ENCODE measurements at places on chromosomes 7 and 10.

DNA sequence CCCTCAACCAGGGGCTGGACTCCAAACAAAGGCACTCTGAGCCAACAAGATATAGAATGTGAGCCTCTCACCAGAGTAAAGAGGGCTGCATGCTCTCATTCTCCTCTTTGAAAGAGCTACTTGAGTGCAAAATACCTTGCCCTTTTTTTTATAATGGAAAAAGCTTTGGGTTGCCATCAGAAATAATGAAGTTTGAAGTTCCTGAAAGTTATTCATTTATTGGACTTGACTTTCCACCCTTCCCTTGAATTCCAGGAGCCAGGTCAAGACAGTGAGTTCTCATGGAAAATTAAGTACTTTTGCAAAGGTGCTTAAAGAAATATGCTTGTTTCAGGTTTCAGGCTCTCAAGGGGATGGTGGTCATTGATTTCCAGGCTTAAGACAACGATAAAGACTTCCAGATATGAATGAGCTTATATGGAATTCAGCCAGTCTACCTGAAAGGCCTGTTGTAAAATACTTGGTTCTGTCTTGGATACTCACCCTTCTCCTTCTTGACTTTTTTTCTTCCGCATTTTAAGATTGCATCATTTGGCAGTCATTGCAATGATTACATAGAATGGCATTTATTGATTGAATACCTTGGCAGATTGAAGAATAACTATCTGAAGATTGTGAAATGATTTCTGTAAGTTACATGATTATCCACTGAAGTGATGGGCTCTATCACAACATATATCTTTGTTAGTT, 696.4 kb downstream of the INHBA start:
- DNase-seq = no peak

DNA sequence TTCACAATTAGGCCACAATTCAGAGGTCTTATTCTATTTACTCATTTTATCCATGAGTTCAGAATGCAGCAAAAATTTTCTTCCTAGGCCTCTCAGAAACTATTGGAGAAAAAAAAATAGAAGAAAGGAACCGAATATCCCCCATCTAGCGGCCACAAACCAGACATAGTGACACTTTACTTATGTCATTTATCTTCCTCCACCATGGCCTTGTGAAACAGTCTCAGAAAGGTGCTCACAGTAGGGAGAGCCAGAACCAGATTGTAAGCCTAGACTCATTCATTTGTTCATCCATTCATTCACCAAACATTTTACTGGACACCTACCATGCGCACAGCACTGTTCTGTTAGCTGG, 16.0 kb downstream of the CREB3L2 start:
- no peak for DNase-seq

DNA sequence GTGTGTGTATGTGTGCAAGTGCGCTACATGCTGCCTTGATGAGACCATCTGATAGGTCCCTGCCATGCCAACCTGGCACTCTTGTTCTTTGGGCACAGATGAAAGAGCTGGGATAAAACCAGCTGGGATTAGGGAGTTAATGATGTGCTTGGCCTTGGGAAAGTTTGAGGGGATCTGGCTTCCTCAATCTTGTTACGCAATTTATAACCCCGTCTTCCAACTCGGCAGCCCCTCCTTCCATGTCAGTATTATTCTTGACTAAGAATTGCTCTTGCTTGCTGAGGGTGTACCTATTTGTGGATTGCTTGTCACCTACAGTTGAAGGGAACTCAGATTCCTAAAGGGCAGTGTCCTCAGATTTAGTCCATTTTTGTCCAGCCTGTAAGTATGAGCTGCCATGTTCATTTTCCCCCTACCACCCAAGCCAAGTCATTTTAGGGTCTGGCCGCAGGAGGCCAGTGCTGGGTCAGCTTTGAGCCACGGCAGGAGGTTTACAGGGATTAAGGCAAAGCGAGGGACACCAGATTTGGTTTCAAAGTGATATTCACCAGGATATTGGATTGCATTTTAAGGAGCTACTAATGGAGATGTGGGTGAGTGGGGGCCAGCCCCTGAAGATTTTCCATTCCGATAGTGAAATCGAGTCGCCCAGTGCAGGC, 34.1 kb upstream of the KCNMA1 start:
- DNase-seq = no peak

GRCh38 chr7:2717293-2718261, 29.6 kb downstream of the AMZ1 start:
- DNase-seq = peak; percentile 67

- no peak for DNase-seq
Observed at GRCh38 chr10:89051593-89051992, 61.0 kb downstream of the FAS start.

- DNase-seq = no peak
Observed at GRCh38 chr10:15723803-15724202, 4.1 kb upstream of the ITGA8 start.

DNA sequence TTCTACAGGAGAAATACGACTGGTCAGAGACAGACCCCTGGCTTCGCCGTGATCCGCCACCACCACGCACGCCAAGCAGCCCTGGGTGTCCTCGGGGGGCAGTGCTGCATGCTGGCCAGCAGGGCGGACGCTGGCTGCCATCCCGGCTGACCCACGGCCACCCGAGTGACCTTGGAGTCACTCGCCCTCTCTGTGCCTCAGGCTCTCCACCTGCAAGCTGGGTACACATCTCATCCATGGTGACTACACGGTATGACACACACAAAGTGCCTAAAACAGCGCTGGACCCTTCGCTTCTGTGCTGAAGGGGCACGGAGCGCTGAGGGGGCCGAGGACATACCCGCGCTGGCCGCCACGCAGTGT, 62.0 kb upstream of the RNF32 start:
- DNase-seq = no peak

GRCh38 chr10:127299956-127300689, 103.7 kb upstream of the INSYN2A start:
- no peak for DNase-seq

GRCh38 chr7:139403601-139404000, 43.9 kb downstream of the LUC7L2 start:
- no peak for DNase-seq

DNA sequence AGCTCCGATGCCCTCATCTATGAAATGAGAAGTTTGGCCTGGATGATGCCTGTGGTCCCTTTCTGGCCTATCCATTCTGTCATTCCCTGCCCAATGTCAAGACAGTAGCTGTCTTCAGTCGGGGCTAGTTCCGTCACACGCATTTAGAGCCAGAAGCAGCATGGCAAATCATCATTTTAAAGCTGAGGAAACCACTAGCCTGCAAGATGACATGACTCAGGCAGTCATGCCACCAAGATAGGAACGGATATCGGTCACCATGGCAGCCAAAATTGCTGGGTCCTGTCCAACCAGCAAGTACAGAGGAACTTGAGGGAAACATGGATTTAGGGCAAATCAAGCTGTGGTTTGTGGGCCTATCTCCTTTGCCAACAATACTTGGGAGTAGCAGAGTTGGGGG, 64.5 kb upstream of the MRLN start:
- DNase-seq = no peak

DNA sequence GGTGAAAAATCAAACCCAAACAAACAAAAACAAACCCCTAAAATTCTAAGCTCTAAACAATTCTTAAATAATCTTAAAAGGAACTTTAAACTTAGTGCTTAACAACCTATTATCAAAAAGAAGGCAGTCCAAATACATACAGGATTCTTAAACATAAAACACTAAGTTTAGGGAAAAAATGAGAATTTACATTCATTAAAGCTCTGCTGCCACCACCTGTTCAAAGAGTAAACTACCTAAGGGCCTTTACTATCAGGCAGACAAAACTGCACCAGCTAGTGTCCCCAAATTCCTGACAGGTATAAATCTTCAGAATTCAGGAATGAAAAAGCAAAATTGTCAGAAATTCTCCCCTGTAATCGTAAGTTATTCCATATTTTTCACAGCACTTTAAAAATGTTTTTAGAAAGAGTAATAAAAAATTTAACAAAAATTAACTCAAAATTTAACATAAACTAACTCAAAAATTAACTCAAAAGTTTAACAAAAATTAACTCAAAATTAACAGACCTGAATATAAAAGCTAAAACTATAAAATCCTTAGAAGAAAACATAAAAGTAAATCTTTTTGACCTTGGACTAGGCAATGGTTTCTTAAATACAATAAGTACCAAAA, 55.1 kb downstream of the PDZD8 start:
- no peak for DNase-seq

- DNase-seq = no peak
Observed at GRCh38 chr7:27163288-27164044, 1.9 kb downstream of the HOXA9 start.

DNA sequence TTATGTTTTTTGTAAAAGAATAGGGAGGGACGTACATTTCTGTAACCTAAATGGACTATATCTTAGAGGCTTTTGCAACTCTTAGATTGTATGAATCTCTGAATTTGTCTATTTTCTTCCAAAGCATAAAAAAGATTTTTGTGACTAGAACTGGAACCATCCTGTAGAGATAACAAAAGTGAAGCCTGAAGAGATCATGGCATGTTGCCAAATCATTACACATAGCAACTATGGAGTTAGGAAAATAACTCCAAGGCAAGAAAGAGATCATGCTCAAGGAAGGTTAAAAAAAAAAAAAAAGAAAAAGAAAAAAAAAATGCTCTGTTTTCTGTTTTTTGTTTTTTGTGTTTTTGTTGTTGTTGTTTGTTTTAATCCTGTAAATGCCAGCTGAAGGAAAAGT, 567.7 kb upstream of the ZWINT start:
- DNase-seq = no peak

GRCh38 chr7:97006055-97006815, 882 bp downstream of the DLX6 start:
- no peak for DNase-seq

- DNase-seq = no peak
Observed at GRCh38 chr7:29167721-29168120, 21.4 kb upstream of the CPVL start.

GRCh38 chr10:82212753-82213152, 337.8 kb downstream of the NRG3 start:
- no peak for DNase-seq

DNA sequence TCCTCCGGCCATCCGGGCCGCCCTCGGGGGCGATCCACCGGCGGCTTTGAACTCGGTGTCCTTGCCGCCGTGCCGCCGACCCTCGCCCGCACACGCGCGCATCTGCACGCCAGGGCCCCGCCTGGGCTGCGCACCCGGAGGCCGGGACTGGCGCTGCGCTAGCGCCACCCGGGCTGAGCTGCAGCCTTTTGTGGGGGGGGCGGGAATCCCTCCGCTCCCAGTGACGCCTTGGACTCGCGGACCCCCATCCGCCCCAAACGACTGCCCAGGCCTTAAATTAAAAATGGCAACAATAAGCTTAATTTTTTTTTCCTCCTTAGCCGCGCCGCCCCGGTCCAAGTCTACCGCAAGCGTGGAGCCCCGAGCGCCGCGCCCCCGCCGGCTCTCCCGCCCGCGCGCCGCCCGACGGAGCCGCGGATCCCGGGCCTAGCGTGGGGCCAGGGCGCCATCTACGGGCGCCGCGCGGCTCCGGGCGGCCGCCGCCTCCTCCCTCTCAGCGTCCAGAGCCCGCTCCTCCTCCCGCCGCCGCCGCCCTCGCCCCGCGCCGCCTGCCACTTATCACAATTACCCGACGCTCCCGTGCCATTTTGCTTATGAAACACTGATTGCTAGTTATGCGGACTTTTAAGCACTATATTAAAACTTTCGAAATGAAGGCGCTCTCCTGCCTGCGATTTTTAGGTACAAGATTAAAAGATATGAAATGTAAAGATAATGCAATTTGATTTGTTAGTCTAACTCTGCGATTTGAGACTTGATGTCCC, 7.5 kb upstream of the EBF3 start:
- no peak for DNase-seq

- no peak for DNase-seq
Observed at GRCh38 chr10:95693071-95693667, 558 bp downstream of the TCTN3 start.

DNA sequence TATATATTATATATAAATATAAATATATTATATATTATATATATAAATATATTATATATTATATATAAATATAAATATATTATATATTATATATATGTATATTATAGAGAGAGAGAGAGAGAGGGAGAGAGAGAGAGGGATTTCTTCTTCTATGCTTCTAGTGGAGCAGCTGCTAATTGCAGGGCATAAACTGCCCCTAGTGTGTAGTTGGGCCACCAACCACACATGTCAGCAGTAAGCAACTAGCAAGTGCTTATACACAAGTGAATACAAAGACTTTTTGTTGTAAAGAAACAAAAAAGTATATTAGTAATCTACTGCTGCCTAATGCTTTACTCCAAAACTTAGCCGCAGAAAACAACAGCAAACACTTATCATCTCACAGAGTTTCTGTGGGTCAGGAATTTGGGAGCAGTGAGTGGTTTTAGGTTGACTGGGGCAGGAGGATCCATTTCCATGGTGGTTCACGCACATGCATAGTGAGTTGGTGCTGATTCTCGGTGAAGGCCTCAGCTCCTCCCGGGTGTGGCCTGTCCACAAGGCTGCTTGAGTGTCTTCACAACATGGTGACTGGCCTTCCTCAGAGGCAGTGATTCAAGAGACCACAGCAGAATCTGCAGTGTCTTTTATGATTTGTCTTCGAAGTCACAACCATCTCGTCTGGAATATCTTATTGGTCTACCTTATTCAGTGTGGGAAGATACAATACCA, 25.5 kb upstream of the BAG3 start:
- no peak for DNase-seq

- DNase-seq = no peak
Observed at GRCh38 chr7:15848901-15849300, 162.4 kb upstream of the MEOX2 start.

DNA sequence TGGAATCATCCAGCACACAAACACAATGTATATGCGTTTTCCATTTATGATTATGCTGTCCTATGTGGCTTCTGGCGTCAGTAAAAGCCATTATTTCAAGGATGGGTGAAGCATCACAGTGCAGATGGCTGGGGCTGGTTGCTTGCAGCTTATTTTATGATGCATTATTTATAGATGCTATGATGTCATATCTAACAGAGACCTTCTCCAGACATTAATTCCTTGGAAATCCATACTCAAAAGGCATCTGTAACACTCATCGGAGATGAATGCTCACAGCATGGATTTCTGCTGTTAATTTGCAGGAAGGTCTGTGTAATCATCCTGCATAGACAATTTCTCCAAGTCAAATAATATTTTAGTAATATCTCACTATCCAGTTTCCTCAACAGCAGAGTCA, 7.2 kb downstream of the RGS10 start:
- no peak for DNase-seq

- no peak for DNase-seq
Observed at GRCh38 chr10:94035982-94036765, 42.4 kb downstream of the PLCE1 start.

DNA sequence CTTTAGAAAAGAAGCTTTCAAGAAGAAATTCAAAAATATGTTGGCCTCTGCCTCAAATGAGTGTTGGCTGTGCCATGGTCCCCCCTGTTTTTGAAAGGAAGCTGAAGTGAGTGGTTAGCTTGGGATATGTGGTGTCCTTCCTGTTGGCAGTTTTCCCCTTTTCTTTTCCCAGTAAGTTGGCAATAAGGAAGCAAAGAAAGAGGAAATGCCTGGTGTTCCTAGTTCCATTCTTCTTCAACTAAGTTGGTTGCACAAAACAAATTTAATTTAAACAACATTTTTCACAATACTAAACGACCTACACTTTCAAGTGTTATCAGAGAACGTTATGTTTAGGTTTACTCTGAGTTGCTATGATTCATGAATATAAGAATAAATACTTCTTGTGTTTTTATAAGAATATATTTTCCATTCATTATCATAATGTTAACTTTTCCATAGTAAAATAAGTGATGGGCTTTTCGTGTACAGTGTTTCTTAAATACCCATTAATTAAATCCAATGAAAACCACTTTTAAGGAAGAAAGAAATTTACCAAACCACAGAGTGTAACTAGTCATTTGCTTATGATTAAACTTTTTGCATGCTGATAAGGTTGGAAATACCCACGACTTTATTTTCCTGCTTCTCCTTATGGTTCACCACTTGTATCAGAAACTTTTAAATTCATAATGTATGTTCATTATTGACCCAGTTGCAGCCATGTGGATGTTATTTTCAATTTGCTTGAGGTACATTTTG, 7.7 kb downstream of the HDAC9 start:
- no peak for DNase-seq

Data from NCI-H2081 treated with DMSO at 0.1 percent for 48 hours (cell line).